ENCODE measurements at places on chromosomes 4 and X.

GRCh38 chr4:89588421-89588820 is 248.5 kb downstream of the SNCA start:
- no peak for DNase-seq

- no peak for DNase-seq
Measured at GRCh38 chr4:99811850-99812249, 4.8 kb upstream of the DAPP1 start.

- no peak for DNase-seq
Measured at GRCh38 chr4:182585321-182585720, 331.9 kb downstream of the DCTD start.

GRCh38 chr4:150242820-150243458 is 164.7 kb downstream of the DCLK2 start:
- no peak for DNase-seq

- DNase-seq, result no peak
Measured at GRCh38 chr4:20456407-20456806, 204.7 kb downstream of the SLIT2 start.

DNA sequence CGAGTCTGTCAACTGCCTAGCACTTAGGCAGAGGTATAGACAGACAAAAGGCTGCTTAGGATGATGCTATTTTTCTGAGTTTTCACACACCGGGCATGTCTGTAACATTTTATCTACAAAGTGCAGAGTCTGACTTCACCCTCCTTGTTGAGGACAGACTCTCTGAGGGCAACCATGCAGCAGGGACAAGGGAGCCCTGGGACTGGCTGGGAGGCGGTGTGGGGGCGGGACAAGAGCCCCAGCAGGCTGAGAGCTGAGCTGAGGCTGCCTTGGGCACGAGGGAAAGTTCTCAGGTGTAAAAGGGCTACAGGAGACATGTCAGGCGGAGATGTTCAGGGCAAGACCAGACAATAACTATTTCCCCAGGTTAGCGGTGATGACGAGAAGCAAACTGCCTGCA is 81.6 kb downstream of the GATB start:
- no peak for DNase-seq

GRCh38 chrX:151921292-151921691 is 8.6 kb downstream of the MAGEA4 start:
- no peak for DNase-seq

GRCh38 chr4:118281611-118282442 is 71.0 kb downstream of the PRSS12 start:
- DNase-seq, result no peak

- DNase-seq, result no peak
Measured at GRCh38 chr4:160772668-160773067, 1391.1 kb downstream of the FSTL5 start.

Data from lower lobe of right lung (tissue), 2 donors.